Common myeloid progenitor, CD34-positive (primary cell): ENCODE measurements at places on chromosomes 4 and X.

DNA sequence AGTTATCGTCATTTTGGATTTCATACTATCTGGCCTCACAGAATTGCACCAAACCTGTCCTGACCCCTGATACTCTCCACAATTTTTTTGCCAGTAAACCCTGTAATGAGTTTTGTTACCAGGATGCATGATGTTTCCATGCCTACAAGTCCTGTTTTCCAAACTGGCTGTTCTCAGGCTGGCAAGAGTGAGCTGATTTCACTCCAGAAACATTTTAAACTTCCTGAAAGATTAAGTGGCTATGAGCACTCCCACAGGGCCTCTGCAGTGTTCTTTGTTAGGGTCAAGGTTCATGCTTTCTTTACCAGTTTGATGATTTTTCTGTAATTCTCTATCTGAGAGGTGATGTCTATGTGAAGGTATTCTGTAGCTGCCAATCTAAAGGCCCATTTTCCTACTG, 31.7 kb upstream of the PDLIM3 start:
- DNase-seq = no peak

DNA sequence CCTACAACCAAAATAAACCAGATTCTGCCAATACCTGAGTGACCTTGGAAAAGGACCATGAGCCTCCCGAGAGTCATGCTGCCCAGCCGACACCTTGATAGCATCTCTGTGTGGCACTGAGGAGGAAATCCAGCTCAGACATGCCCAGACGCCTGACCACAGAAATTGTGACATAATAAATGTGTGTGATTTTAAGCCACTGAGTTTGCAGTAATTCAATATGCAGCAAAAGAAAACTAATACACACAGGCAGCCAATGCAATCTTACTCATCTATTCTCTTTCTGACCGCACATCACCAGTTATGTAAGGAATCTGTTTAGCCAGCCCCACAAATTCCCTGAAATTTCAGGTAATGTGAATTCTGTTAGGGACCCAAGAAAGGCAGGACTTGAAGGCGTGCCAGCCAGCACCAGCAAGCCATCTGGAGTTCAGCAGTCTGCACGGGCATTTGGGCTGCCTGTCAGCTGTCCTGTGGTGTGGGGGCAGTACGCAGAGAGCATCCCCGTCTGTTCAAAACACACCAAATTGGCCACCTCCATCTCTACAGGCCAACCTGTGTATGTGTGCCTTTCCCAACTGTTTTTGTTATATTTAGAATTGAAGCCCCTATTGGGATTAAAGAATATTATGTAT, 176.4 kb downstream of the NLGN4X start:
- DNase-seq = no peak

- no peak for DNase-seq
These were observed 253.9 kb downstream of the SPOCK3 start for GRCh38 chr4:166980419-166980818.

DNA sequence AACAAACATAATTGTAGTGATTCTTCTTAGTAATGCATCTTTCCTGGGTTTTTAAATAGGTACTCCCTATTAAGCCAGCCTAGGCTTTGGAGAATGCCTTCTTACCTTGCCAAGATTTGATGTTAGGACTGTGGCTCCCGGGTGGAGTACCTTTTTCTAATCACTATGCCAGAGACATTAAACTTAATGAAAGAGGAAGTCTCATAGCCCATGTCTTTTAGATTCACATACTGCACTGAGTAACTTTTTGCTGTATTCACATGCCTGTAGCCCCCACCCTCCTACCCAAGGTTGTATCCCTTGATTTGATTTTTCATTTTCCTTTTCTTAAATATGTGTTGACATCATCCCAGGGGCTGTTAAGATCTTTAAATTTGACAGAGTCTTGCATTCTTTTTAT, 104.2 kb upstream of the TLR2 start:
- DNase-seq = peak; percentile 53
